ENCODE measurements at places on chromosomes 5 and 9. TPM values are rescaled to one million over a fixed set of nuclear protein-coding genes. Genes with fewer than 3 reads are reported as not detected.

DNA sequence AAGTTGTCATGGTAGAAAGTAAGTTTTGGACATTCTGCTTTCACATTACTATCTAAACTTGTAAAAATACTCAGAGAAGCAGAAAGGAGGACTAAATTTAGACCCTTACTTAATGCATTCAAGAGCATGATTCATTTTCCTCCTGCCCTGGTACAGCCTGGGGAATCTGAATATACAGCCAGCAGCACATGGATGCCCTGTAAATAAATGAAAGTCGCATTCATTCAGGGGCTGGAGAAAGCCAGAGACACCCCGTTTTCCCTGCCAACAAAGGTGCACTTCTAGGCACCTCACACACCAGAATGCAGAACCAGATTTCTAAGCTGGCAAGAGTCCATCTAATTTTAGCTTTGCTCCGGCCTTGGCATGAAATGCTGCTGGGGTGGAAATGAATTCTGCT lies 172.7 kb upstream of the KLF9 start:
- no peak for DNase-seq

Gene CDH9
- total RNA-seq = not detected

Gene GRIN1
- total RNA-seq = not detected

Gene SLC23A1
- 1.5 TPM for total RNA-seq

- DNase-seq = no peak
Measured at GRCh38 chr5:148659641-148660345, 5.5 kb upstream of the HTR4 start.

Gene FAM78A
- total RNA-seq = 101 TPM

Gene SLC34A3
- not detected for total RNA-seq

Gene PCDHGB3
- 0.16 TPM for total RNA-seq

DNA sequence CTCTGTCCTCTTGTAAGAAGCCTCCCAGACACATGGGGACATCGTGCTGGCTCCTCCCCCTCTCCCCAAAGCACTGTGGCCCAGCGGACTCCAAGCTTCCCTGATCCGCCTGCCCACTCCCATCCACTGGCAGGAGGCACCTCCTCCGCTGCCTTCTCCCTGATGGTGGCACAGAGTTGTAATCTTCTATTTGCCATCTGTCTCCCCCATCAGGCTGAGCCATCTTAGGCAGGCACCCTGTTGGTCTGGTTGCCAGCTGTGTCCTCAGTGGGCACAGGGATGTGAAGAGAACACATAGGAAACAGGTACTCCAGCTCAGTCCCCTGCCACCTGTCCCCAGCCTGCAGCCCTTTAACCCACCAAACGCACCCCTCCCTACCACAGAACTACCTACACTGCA lies 5.4 kb upstream of the ZDHHC12 start:
- DNase-seq = no peak

Gene AGGF1
- total RNA-seq = 27.2 TPM

Gene FXN
- total RNA-seq = 21.7 TPM

Gene CER1
- total RNA-seq = not detected

DNA sequence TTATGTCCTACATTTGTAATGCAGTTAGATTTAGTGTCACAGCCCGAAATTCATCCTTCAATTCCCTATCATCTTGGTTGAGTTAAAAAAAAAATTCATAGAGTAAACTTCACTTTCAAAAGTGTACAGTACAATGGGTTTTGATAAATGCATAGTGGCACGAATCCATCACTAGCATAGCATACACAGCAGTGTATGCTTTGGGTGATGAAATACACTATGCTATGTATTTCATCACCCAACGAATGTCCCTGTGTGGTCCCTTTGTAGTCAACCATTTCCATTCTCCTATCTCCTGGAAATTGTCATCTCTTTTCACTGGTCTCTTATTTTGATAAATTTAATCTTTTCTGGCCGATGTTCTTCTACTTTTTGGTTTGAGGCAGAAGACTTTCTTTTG lies 129.4 kb upstream of the BASP1 start:
- DNase-seq = no peak

Gene ZNF454
- total RNA-seq = not detected
